ENCODE measurements at places on chromosomes 3 and 15.

DNA sequence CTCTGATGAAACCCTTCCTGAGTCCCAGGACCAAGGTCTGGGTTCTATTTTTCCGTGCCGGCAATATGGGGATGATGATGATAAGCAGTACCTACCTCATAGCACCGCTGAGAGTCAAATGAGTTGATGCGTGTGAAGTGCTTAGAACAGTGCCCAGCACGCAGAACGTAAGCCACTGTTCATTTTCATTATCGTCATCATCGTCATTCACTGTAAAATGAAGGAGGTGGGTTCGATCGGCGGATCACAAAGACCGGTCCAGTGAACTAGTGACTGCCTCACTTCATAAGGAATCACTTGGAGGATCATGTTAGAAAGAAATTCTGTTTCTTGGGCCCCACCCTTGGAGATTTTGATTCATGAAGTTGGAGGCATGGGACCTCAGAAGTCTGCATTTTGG, 44.3 kb downstream of the RLBP1 start:
- no peak for DNase-seq

DNA sequence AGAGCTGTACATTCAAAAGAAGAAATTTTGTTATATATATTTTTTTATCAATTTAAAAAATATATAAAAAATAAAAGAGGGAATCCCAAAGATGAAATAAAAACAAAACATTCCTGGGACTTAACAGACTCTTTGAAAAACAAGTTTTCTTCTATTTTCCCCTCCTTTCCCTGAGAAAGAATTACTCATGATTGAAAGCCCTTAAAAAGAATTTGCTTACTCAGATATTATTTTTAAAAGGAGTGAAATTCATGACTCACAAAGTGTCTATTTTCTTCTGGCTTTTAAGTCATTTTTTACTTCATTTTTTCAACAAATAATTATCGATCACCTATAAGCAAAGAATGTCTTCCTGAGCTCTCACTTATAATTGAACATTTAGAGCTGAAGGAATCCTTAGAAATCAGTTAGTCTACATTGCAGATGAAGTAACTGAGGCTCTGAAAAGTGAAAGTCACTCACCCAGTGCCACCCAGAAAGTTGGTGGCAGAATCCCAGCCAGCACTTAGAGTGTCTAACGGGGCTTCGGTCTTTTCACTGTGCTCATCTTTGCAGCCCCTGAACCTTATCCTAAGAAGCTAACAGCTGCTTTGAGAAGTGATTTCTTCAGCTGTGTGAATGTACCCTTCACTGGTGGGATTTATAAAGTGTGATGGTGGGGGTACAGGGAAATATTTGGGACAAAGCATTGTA, 42.5 kb upstream of the NUDT16 start:
- DNase-seq: no peak

DNA sequence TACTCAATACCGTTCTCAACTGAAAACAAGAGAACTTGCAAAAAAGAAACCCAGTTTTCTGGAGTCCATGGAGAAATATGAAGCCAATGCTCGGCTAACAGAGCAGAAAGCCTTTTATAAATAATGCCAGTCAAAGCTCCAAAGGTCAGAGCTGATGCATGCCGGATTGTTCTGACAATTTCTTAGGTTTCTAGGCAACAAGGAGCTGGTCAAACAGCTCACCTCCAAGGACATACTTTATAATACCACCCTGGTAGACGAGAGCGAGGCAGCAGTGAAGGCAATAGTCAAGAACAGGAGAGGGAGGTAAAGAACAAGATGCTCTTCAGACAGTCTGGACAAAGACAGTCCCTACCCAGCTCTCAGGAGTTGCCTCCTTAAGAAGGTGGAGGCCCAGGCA, 111.1 kb downstream of the UBE3A start:
- no peak for DNase-seq

DNA sequence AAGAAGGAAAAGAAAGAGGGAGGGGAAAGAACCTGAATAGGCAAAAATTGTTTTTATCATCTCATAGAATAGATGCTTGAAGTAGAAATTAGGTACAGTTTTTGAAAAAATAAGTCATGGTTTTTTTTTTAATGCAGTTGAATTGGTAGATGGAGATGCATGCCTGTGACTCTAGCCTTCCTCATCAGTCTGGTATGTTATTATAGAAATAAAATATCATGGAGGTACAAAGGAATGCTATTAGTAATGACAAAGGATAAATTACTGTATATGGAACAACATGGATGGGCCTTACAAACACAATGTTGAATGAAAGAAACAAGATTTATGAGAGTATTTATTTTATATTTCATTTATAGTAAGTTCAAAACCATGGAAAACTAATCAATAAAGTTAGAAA, 162.4 kb upstream of the GALNT15 start:
- DNase-seq: no peak

DNA sequence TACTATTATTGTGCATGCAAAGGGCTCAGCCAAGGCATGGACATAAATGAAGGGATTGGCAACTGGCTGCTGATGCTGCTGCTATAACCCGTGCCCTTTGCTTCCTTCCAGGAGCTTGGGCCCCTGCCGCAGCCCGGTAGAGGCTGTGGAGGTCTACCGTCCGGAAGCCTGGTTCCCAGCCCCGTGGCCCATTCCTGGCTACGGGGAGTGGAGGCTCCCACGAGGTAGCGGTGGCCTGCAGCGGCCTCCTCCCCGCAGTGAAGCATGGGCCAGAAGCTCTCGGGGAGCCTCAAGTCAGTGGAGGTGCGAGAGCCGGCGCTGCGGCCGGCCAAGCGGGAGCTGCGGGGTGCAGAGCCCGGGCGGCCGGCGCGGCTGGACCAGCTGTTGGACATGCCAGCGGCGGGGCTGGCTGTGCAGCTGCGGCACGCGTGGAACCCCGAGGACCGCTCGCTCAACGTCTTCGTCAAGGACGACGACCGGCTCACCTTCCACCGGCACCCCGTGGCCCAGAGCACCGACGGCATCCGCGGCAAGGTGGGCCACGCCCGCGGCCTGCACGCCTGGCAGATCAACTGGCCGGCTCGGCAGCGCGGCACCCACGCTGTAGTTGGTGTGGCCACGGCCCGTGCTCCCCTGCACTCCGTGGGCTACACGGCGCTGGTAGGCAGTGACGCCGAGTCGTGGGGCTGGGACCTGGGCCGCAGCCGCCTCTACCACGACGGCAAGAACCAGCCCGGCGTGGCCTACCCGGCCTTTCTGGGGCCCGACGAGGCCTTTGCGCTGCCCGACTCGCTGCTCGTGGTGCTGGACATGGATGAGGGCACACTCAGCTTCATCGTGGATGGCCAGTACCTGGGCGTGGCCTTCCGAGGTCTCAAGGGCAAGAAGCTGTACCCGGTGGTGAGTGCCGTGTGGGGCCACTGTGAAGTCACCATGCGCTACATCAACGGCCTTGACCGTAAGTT, 15.0 kb downstream of the SPSB4 start:
- DNase-seq: no peak

- peak; percentile 51 for DNase-seq
Observed at GRCh38 chr3:15630646-15631350, 29.3 kb downstream of the BTD start.

- no peak for DNase-seq
Observed at GRCh38 chr15:31537770-31538592, 211.3 kb downstream of the KLF13 start.

- no peak for DNase-seq
Observed at GRCh38 chr3:70138606-70139005, 139.1 kb downstream of the SAMMSON start.

- DNase-seq: no peak
Observed at GRCh38 chr15:56165234-56165633, 78.4 kb downstream of the RFX7 start.

GRCh38 chr15:42349186-42349585, 10.1 kb upstream of the CAPN3 start:
- DNase-seq: no peak

DNA sequence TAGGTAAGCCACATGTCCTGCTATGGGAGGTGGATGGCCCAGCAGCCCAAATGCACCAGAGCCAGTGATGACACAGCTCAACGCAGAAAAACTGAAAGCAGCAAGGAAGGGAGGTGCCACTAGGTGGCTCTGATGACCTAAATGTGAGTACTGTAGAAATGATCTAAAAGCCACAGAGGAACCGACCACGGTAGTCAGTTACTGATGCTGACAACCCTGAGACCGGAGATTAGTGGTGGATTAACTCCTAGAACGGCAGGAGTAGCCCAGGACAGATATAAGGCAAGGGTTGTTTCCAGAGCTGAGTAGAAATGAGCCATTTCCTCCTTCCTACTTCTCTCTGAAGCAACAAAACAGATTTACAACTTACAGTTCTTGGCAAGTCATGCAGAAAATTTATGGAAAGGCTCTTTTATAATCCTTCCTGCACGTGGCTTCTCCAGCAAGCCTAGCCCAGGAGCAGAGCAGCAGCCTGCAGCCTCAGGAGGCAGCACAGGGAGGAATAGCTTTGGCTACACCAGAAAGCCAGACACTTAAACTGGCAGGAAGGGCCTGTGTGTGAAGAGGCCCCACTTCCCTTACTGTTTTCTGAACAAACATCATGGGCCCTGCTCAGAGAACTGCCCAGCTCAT, 13.1 kb downstream of the FBXL22 start:
- DNase-seq: peak; percentile 86

- no peak for DNase-seq
Observed at GRCh38 chr15:42549741-42550392, 1.2 kb downstream of the HAUS2 start.

DNA sequence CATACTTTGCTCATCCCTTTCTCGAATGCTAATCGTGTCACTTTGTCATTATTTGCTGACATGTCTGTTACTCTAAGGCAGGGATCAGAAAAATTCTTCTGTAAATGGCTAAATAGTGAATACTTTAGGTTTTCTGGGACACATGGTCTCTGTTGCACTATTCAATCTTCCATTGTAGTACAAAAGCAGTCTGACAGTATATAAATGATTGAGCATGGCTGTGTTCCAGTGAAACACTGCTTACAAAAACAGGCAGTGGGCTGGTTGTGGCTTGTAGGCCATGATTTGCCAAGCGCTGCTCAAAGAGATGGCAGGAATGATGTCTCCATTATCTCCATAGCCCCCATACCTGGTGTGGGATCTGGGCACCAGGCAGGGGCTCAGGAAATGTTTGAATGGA, 45.6 kb downstream of the TMEM266 start:
- no peak for DNase-seq

DNA sequence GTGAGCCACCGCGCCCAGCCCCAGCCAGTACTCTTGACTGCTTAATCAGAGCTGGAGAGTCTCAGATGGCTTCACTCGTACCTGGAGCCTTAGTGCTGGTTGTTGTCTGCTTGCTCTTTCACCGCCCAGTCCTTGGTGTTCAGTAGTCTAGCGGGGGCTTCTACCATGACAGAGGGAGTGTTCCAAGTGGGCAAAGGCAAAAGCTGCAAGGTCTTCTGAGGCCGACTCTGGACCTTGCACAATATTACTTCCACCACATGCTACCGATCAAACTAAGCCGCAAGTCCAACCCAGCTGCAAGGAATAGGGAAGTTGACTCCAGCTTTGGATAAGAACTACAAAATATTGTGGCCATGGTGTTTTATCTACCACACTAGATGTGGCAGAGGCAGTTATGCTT, 6.6 kb downstream of the PARL start:
- no peak for DNase-seq

- no peak for DNase-seq
Observed at GRCh38 chr3:55691141-55691540, 204.0 kb upstream of the WNT5A start.

DNA sequence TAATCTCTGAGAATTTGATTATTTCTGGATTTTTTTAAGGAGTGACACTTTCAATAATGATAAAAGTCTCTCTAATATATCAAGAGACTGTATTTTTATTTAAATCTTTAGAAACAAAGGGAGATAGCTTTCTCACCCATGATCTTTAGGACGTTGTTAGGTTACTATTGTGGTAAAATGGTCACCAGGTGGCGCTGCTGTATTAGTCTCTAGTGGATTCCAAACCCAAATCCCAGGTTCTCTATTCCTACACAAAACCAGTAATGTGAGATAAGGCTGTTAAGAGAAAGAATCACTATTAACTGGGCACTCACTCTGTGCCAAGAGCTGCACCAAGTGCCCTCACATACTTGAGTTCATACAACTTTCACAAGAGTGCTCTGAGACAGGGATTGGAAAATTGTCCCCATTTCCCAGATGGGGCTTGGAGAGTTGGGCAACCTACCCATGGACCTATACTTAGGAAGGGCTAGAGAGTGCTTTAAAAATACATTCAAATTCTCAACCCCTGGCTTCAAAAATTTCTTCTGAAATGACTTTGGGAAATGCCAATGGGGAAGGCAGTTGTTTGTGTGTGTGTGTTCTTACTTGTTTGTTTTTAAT, 593.4 kb upstream of the TGFBR2 start:
- DNase-seq: peak; percentile 62

- DNase-seq: peak; percentile 47
Observed at GRCh38 chr3:48400824-48401433, 28.9 kb downstream of the FBXW12 start.

DNA sequence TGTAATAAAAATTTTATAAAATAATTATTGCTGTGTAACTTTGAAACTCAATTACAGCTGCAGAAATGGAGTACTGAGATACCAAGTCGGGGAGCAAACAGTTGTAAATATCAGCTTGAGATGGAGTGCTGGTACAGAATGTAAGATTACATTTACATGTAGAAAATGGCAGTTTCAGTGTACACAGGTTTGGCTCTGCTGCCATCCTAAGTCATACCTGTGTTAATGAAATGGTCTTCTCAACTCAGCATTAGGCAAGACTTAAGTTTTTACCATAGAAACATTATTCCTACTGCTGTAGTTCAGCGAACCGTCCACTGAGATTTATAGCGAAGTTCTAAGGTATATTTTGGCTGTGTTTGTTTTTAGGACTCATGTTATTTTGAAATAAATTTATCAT, 110.1 kb upstream of the TBL1XR1 start:
- DNase-seq: no peak

DNA sequence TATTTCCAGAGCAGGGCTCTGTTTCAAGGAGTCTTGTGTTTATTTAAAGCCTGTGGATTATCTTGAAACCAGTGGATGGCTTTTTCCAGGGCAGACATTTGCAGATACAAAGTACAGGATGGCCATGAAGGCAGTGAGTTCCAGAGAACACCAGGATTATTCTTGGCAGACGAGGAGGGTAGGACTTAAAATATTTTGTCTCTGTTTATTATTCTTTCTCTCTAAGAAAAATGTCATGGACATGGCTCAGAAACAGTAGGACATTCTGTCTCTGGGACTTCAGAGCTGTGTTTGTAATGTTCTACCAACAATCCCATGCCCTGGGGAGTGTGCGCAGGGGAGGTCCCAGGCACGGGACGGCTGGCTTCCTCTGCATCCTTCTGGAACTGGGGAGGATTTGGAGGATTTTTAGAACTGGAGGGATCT, 125.9 kb downstream of the ATP10A start:
- no peak for DNase-seq

DNA sequence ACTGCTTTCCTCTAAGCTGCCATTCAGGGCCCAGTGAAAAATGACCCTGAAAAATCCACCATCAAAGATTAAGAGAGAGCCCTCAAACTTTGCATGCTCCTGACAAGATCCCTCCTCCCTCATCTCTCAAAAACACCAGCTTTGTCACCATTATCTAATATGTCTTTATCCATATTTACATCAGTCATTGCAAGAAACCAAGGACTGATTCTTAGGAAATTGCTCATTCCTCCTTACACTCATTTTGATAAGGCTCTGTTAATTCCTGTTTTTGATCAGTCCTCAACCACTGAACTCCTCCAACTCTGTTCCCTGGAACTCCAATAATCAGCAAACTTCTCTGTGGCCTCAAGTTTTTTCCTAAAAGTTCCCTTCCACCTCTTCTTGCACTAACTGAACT, 51.8 kb downstream of the CD200 start:
- no peak for DNase-seq

Measured in midbrain (tissue), 1 donor.